ENCODE measurements at places on chromosomes 1 and 21.

- DNase-seq: no peak
These were observed 43.5 kb downstream of the TRIM33 start for GRCh38 chr1:114467491-114467890.

DNA sequence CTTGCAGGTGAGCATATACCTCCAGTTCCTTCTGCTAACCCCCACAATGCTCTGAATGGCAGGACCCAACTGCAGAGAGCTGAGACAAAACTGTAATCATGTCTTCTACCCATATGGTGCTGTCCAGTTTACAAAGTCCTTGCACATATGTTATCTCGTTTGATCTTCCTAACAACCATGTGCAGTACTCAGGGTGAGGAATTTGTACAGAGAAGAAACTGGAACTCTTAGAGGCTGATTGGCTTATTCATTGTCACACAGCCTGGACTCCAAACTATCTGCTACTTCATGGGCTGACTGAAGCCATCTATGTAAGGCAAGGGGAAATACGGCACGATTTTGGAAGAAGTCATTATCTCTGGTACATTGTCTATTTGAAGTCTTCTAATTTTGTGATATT is 191.1 kb downstream of the TNR start:
- no peak for DNase-seq

- no peak for DNase-seq
These were observed 41.7 kb downstream of the ITPKB start for GRCh38 chr1:226697151-226697928.

DNA sequence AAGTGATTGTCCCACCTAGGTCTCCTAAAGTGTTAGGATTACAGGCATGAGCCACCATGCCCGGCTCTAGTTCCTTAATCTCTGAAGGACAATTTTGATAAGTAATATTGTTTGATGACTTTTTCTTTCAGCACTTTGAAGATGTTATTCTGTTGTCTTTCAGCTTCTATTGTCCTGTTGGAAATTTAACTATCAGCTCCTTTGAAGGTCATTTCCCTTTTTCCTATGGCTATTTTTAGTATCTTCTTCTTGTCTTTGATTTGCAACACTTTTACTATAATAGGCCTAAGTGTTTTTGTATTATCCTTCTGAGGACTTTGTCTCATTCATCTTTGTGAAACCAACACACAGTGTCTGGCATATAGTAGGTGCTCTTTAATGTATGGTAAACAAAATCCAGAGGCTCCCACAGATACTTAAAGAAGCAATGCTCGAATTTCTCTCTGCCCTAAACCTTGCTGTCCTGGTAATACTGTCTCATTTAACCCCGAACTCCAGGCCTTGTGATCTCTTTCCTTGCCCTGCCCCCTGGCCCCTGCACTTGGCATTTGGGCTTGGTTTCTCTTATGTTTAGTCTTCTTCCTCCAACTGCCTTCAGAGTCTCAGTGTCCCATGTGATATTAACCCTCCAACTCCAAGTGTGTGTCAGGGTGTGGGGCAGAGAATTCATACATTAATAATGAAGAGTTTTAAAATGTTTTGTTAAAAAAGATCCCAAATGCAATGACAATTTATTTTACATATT is 19.0 kb upstream of the AGO1 start:
- no peak for DNase-seq

DNA sequence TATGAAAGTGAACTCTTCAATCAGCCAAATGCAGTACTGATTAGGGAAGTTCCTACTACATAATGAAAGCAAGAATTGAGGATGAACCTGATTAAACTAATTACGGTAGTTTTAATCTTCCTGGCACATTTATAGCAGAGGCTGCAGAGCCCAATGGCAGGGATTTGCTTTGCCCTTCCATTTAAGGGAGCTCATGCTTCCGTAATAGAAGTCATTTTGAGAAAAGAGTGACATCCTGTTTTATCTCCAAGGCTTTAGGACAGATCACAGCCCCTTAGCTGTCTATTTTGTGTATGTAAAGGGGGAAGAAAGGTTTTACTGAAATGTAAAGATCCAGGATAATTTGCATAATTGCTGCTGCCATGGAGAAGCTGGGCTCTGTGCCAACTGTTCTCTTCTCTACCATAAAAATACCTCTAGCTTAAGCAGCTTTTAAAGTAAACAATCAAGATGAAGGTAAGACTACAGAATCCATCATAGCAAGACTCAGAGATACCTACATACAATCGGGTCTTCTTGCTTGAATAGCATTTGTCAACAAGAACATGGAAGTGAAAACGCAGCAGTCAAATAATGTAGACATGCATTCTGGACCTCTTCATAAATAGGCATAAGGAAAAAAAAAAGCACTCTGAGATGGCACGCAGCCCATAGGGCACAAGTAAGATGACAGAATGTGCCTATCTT is 62.5 kb downstream of the ASH1L start:
- DNase-seq: no peak

- DNase-seq: no peak
These were observed 438.6 kb downstream of the OMA1 start for GRCh38 chr1:58107943-58108342.

GRCh38 chr1:95230768-95231191 is 3.2 kb upstream of the RWDD3 start:
- no peak for DNase-seq

DNA sequence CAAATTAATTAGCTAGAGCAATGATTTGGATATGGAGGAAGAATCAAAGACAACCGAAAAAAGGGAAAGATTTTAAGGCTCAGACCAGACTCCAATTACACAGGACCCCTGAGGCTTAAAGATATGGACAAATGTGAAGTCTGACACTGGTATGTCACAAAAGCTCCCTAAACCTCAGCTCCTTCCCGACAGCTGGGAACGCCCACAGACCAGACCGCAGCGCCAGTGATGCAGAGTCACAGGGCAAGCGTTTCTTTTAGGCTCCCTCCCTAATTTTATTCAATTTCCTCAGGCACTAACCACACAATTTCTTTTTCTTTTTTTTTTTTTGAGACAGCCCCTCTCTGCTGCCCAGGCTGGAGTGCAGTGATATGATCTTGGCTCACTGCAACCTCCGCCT is 40.2 kb downstream of the NID1 start:
- DNase-seq: no peak

DNA sequence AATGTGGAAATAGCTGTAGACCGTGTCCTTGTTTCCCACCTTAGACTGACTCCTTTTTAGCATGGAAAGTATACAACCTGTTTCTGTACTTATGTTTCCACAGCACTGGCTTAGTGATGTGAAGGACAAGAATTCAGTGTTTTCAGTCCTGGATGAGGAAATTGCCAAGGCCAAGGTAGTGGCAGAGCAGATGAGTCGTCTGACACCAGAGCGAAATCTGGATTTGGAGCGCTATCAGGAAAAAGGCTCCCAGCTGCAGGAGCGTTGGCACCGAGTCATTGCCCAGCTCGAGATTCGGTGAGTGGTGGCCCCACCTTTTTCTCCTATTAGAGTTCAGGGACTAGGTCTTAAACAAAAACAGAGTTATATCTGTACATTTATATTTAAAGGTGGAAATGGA is 112.6 kb downstream of the MACF1 start:
- no peak for DNase-seq

GRCh38 chr1:111927652-111928051 is 61.8 kb downstream of the KCND3 start:
- no peak for DNase-seq

GRCh38 chr1:17485281-17485680 is 45.8 kb upstream of the RCC2 start:
- DNase-seq: no peak
